A549 treated with RU486 at 1 μM for 4 hours (cell line): ENCODE measurements at places on chromosomes 4 and X. TPM values are rescaled to one million over a fixed set of nuclear protein-coding genes. Genes with fewer than 3 reads are reported as not detected.

The TKTL2 gene
- total RNA-seq = not detected in 5 replicates

The CCNQ gene
- 37.3 to 57.1 TPM (median 54.5 TPM) in 5 replicates for total RNA-seq

The SASH3 gene
- total RNA-seq = not detected in 5 replicates

The SH3D19 gene
- total RNA-seq = 19.7 to 28.5 TPM (median 24.4 TPM) in 5 replicates

The CCDC120 gene
- 2.8 to 4.2 TPM (median 3.6 TPM) in 5 replicates for total RNA-seq

The DCAF4L1 gene
- total RNA-seq = 0.05 to 0.13 TPM (median 0.11 TPM) in 5 replicates

The SAGE1 gene
- 0.03 TPM in 1 of 5 replicates, not detected in the others for total RNA-seq

The SPANXA2 gene
- total RNA-seq = 0.22 TPM in 1 of 5 replicates, not detected in the others

The VCX gene
- not detected in 5 replicates for total RNA-seq

The GABRG1 gene
- not detected in 5 replicates for total RNA-seq

The ERAS gene
- total RNA-seq = 0.13 TPM in 1 of 5 replicates, not detected in the others

The USP27X gene
- 3.4 to 5.0 TPM (median 4.3 TPM) in 5 replicates for total RNA-seq

The NAP1L2 gene
- total RNA-seq = 0.86 to 1.4 TPM (median 1.2 TPM) in 5 replicates

The CXCR3 gene
- total RNA-seq = 0.09 to 0.19 TPM in 2 of 5 replicates, not detected in the others

The NSUN7 gene
- total RNA-seq = 0.25 to 0.41 TPM (median 0.35 TPM) in 5 replicates

The RGN gene
- total RNA-seq = not detected in 5 replicates

The TMPRSS11E gene
- not detected in 5 replicates for total RNA-seq

The PGM2 gene
- total RNA-seq = 12.4 to 16.2 TPM (median 13.3 TPM) in 5 replicates

The CTAG2 gene
- not detected in 5 replicates for total RNA-seq

The ADGRG4 gene
- total RNA-seq = not detected in 5 replicates

The ZNF157 gene
- total RNA-seq = not detected in 5 replicates

The KIT gene
- not detected in 5 replicates for total RNA-seq

The VEGFC gene
- total RNA-seq = 15.8 to 17.5 TPM (median 16.4 TPM) in 5 replicates

The MMGT1 gene
- total RNA-seq = 5.6 to 18.4 TPM (median 16.8 TPM) in 5 replicates

The PPID gene
- 32.4 to 37.6 TPM (median 36.9 TPM) in 5 replicates for total RNA-seq

The CT45A9 gene
- total RNA-seq = not detected in 5 replicates

The GYG2 gene
- total RNA-seq = 3.6 to 5.6 TPM (median 4.3 TPM) in 5 replicates

The ATP5ME gene
- 336 to 461 TPM (median 407 TPM) in 5 replicates for total RNA-seq
